Adrenal gland (tissue), 19 donors: ENCODE measurements at places on chromosomes 3 and 15. TPM values are rescaled to one million over a fixed set of nuclear protein-coding genes. Genes with fewer than 3 reads are reported as not detected.

The CASR gene
- 0.18 TPM for total RNA-seq

- DNase-seq, result no peak
Observed at GRCh38 chr3:111980716-111981456, 2.1 kb downstream of the ABHD10 start.

- no peak for DNase-seq
Observed at GRCh38 chr3:186380622-186381380, 18.8 kb upstream of the DGKG start.

DNA sequence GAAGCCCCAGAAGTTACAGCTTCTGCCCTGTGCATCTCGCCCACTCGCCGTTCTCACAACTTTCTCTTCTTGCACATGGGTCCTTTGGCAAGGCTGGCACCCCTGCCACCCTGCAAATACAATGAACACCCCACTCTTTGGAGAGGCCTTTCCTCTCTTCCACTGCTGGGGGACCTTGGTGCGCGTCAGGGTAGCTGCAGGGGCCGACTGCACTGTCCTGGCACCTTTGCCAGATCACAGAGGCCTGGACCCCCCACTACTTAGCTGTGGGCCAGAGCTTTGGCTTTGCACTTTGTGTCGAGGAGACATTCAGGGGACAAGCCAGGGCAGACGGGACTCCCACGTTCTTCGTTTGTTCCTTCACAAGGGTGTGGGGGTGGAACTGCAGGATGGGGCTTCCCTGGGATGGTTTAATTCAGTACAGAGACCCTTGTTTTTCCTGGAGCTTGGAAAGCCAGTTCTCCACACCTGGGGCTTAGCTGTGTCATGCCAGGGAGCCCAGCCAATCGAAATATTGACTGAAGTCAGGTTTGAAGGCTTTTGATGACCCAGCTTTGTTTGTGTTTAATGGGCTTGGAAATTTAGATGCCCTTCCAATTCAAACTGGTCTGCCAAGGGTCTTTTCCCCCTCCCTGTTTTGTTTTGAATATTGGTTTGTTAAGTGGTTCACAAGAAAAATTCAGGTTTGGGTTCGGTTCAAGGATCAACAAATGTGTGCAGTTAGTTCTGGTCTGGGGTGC lies 256.1 kb upstream of the TLE3 start:
- no peak for DNase-seq

- DNase-seq, result no peak
Observed at GRCh38 chr15:35465783-35466182, 80.2 kb downstream of the DPH6 start.

The GOLGA6A gene
- not detected for total RNA-seq

GRCh38 chr15:40247406-40247971 lies 8.6 kb downstream of the PAK6 start:
- DNase-seq, result no peak

GRCh38 chr3:113825090-113825489 lies 13.5 kb upstream of the GRAMD1C start:
- no peak for DNase-seq

- DNase-seq, result no peak
Observed at GRCh38 chr3:115633467-115633866, 10.2 kb downstream of the GAP43 start.

GRCh38 chr3:123297627-123297899 lies 95.8 kb downstream of the SEC22A start:
- no peak for DNase-seq

DNA sequence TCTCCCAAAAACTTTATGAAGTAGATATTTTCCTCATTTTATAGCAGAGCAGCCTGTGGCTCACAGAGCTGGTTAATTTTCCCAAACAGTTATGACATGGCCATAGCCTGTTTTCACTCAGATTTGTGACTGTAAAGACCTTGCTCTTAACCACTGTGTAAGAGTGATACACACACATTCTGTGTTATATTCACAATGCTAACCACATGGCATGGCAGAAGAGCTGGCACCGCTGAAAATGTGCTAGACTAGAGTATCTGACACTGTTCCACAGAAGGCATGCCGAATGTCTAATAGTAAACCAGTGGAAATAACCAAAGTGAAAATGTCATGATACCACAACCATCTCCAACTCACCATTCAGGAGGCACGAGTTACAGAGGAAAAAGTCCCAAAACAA lies 71.8 kb downstream of the PEX5L start:
- no peak for DNase-seq

DNA sequence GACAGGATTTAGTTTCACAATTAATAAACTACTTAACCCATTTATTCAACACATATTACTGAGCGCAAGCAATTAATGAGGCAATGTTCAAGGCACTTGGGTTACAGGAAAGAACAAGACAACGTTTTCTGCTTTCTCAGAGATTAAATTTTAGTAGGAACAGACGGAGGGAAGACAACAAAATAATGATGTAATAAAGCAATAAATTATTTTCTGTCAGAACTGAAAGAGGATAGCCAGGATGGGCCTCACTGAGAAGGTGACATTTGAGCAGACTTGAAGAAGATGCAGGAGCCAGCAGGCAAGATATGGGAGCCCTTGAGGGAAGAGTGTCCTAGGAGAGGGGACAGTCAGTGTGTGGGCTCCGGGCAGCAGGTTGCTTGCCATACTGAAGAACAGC lies 11.3 kb upstream of the RPL14 start:
- DNase-seq, result no peak

- peak; percentile 71 for DNase-seq
Observed at GRCh38 chr3:8482960-8483665, 18.5 kb upstream of the LMCD1 start.

The POTEB gene
- not detected for total RNA-seq

GRCh38 chr3:195868336-195868865 lies 40.0 kb downstream of the TNK2 start:
- DNase-seq, result no peak

The AGBL1 gene
- total RNA-seq, result not detected

The CPN2 gene
- 0.44 TPM for total RNA-seq

The SLITRK3 gene
- not detected for total RNA-seq

GRCh38 chr15:89761009-89761831 lies 10.2 kb upstream of the MESP1 start:
- no peak for DNase-seq

DNA sequence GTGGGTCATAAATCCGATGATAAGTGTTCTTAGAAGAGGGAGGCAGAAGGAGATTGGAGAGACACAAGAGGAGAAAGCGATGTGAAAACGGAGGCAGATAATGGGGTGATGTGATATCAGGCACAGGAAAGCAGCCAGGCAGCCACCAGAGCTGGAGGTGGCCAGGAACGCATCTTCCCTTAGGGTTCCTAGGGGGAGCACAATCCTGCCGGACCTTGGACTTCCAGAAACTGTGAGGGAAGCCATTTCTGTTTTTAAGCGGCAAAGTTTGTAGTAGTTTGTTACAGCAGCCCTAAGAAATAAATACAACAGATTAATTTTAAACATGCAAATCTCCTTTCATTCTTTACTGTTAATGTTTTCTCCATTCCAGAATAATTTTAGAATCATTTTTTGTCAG lies 259.9 kb upstream of the TMC3 start:
- DNase-seq, result no peak

DNA sequence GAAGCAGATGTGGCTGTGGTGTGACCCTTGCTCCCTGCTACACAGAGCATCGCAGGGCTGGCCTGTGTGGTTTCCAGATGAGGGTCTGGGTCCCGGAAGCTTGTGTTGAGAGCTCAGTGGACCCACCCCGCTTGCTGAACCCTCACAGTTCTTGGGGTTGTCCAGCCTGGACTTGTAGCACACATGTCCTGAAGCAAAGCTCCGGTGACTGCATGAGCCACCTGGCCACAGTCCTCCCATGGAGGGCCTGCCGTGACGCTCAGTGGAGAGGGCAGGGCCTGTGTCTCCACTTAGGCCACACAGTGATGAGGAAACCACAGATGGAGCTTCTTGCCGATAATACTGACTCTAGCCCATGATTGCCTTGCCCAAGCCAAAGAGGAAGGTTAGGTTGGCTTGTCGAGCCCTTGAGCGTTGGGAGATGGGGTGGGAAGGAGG lies 62.6 kb downstream of the RGMA start:
- DNase-seq, result no peak

DNA sequence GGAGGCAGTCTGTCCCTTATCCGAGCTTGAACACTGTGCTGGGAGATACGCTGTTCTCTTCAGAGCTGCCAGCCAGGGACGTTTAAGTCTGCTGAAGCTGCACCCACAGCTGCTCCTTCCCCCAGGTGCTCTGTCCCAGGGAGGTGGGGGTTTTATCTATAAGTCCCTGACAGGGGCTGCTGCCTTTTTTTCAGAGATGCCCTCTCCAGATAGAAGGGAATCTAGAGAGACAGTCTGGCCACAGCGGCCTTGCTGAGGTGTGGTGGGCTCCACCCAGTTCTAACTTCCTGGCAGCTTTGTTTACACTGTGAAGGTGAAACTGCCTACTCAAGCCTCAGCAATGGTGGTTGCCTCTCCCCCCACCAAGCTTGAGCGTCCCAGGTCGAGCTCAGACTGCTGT lies 319.9 kb upstream of the GRM7 start:
- DNase-seq, result no peak

DNA sequence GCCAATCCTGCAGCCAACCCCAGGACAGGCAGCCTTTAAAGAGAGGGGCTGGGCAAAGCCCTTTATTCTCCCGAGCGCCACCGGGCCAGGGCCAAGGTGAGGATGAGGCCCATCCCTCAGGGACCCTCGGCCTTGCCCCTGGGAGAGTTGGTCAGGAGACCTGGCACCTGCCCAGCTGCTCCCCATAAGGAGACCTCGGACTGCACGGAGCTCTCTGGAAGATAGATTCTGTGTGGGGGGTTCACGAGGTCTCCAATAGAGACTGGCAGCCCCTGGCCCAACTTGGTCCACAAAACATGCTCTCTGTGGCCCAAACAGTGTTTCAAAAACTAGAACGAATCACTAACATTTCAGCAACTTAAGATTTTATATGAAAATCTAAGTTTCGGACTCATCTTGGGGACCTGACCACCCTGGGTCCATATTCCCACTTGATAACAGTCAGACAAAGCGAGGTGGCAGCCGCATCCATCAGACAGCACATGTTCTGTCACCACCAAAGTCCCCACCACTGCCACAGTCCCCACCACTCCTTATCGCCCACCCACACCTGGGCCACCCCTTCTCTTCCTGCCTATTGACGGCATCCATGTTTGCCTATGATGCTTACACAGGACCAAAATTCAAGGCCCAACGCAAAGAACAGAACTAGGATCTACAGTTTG lies 114.4 kb upstream of the RPL32 start:
- no peak for DNase-seq

DNA sequence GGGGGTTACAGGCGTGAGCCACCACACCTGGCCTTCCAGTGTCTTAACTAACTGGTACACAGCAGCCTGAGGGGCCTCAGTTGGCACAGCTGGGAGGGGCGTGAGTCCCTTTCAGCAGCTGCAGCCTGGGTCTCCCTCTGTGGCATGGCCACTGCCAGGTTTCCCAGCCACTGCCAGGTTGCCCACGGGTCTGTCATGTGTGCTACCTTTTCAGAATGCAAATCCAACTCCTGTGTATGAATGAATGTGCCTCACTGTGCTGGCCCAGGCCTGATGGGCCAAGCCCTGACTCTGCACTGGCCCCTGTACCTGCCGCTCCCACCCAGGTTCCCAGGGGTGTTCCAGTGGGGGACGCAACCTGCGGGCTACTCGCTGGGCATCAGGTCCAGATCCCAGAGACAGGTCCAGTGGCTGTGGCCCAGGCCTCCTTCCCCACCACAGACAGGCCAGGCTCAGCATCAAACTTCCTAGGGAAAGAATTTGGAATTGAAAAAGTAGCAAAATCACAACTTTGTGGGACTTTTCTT lies 26.0 kb downstream of the WHAMM start:
- no peak for DNase-seq

DNA sequence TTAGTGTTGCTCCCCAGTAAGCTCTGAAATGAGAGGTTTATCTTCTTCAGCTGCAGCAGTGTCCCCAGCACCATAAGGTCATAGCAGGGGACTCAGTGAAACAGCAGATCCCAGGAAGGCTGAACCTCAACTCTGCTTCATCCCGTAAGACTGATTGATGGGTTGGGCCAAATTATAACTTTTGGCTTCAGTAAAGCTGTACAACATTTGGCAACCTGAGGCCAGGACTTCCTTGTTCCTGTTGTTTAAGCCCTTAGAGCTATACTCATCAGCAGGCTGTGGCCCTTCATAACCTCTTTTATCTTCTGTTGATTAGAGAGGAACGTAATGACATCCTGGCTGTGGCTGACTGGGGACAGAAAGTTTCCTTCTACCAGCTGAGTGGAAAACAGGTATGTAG lies 29.0 kb downstream of the IFT122 start:
- DNase-seq, result peak; percentile 41

The SPSB4 gene
- 0.46 TPM for total RNA-seq

DNA sequence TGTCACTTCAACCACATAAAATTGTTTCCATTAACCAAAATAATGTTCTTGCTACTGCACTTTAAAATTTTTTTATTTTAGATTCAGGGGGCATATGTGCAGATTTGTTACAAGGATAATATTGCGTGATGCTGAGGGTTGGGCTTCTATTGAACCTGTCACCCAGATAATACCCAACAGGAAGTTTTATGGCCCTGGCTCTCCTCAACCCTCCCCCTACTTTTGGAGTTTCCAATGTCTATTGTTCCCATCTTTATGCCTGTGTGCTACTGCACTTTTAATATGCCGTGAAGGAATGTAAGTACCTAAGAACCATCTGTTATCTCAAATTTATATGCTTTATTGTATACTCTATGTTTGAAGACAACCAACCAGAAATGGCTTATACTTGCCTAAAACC lies 42.0 kb upstream of the IMPG2 start:
- no peak for DNase-seq

- DNase-seq, result no peak
Observed at GRCh38 chr3:115632026-115632425, 8.7 kb downstream of the GAP43 start.

The UBL7 gene
- total RNA-seq, result 48.3 TPM

DNA sequence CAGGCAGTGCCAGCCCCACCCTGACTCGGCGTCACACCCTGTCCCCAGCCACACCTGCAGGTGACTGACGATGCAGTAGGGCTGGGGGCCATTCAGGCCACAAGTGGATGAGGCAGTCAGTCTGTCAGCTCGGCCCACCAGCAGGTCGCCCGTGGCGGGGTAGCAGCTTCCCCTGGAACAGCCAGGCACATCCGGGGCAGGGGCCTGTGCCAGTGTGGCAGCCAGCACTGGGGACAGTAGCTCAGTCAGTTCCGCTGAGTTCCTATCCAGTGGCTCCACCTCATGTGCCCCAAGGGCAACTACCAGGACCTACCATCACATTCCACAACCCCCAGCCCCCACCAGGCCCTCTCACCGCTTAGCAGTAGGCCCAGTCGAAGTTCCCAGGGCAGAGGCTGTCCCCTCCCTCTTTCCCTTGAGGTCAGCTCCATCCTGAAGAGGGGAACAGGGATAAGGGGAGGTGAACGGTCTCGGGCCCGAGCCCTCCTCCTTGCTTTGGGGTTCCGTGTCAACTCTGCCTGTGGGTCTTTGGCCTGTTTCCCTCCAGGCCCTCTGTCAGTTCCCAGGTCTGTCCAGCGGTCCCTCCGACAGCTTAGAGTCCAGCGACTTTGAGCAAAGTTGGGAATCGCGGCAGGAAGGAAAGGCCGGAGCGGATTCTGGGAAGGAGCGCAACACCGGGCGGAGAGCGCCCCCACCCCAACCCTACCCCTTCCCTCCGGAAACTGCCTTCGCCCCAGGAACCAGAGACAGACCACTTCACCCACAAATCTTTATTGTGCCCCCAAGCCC lies at the start of gene LAMB2:
Gene LAMB2 (minus strand): TSS at position 614 of the 789 bp plus-strand sequence. CDS start 183 bp downstream, at position 431.
- peak; percentile 77 for DNase-seq

- no peak for DNase-seq
Observed at GRCh38 chr3:190495796-190496195, 18.1 kb upstream of the IL1RAP start.

The PIGZ gene
- total RNA-seq, result 0.39 TPM

The LYZL4 gene
- not detected for total RNA-seq

GRCh38 chr15:90060797-90061196 lies 41.5 kb downstream of the IDH2 start:
- DNase-seq, result peak; percentile 13

- no peak for DNase-seq
Observed at GRCh38 chr3:189460511-189460910, 170.7 kb upstream of the TP63 start.

The SLC6A20 gene
- not detected for total RNA-seq
